ENCODE measurements at places on chromosomes 3 and 15.

DNA sequence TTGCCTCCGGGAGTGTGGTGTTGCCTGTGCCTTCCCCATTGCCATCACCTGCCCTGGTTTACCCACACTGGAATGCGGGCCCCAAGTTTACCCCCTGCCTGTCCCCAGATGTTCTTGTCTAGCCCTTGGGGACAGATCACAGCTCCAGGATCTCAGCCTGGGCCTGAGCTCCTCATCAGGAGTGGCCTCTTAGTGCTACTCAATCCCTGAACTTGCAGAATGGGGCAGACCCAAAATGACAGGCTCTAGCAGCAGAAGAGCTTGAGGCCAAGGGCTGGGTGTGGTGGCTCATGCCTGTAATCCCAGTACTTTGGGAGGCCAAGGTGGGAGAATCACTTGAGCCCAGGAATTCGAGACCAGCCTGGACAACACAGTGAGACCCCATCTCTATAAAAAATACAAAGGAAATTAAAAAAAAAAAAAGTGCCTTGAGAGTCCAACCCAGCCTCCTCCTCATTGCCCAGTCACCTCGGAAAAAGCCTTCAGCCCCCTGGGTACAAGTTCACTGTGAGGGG is 3.8 kb downstream of the CHAC1 start:
- no peak for DNase-seq

- no peak for DNase-seq
These were observed 260.1 kb upstream of the PLSCR5 start for GRCh38 chr3:146865175-146865755.

DNA sequence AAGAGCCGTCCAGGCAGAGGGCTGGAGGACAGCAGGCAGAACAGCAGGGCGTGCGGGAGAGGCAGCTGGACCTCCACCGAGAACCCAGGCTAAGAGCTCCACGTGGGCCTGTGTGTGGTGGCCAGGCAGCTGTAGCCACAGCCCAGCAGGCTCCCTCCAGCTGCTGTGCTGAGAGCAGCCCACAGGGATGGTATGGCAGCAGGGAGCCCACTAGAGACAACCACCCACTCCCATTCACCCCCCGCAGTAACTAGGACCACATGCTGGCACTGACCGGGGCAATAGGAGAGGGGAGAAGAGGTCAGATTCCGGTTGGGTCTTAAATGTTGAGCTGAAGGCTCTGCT is 25.6 kb upstream of the MUSTN1 start:
- no peak for DNase-seq

GRCh38 chr3:18264361-18264760 is 160.8 kb downstream of the SATB1 start:
- DNase-seq, result no peak

DNA sequence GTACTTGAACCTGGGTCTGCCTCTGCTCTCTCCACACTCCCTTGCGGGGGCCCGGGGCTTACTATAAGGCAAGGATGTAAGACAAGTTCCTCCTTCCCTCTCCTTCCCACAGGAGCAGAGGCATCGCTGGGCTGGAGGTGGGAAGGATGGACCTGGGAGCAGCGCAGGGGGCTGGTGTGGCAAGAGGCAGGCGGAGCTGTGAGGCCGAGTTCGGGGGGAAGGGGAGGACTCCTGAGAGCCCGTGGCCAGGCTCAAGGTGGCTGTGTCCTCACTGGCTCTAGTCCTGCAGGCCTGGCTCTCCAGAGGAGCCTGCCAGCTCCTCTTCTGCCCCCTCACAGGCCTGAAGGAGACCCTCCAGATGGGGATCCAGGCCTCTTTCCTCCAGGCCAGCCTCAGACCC is 1.0 kb upstream of the NR2E3 start:
- DNase-seq, result no peak

DNA sequence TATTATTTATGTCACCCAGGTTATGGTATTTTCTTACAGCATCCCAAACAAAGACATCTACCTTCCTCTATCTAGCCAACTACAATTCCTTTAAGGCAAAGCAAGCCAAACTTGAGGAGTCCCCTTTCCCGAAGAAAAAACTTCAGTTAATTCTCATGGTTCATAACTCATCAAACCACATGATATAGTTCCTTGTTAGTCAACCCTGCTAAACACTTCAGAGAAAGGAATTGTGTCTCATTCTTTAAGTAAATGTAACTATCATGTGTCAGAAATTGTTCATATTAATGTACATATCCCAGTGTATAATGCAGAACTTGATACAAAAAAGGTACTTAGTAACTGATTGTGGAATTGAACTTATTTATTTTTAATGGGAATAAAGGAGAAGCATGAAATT is 44.4 kb downstream of the ST3GAL6 start:
- no peak for DNase-seq

- no peak for DNase-seq
These were observed 24.0 kb upstream of the EIF4A2 start for GRCh38 chr3:186759231-186759930.

- DNase-seq, result no peak
These were observed 788.7 kb upstream of the DPPA4 start for GRCh38 chr3:110126065-110126464.
